ENCODE measurements at places on chromosomes 4 and X. TPM values are rescaled to one million over a fixed set of nuclear protein-coding genes. Genes with fewer than 3 reads are reported as not detected.

DNA sequence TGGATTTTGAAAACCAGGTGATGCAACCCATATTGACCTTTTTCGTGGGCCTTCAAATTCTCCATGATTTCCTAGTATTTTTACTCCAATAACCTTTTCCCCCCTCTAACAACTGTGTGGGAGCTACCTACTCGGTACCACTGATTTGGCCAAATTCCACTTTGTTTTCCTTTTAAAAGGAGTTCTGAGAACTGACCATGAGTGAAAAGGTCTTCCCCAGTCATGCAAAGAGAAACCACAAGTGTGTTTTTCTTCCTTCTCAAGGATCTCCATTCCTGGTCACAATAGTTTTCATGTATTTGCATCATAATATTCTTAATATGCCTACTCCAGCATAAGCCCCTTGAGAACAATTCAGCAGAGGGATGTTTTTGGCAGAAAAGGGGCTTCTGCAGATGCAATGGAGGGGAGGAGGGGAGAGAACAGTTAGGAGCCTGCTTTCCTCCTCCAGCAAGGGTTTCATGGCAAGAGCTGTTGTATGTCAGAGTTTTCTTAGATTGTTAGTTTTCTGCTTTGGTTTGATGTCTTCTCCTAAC lies 195.3 kb upstream of the ANXA3 start:
- no peak for DNase-seq

- no peak for DNase-seq
Observed at GRCh38 chr4:112854420-112854819, 195.0 kb upstream of the ANK2 start.

DNA sequence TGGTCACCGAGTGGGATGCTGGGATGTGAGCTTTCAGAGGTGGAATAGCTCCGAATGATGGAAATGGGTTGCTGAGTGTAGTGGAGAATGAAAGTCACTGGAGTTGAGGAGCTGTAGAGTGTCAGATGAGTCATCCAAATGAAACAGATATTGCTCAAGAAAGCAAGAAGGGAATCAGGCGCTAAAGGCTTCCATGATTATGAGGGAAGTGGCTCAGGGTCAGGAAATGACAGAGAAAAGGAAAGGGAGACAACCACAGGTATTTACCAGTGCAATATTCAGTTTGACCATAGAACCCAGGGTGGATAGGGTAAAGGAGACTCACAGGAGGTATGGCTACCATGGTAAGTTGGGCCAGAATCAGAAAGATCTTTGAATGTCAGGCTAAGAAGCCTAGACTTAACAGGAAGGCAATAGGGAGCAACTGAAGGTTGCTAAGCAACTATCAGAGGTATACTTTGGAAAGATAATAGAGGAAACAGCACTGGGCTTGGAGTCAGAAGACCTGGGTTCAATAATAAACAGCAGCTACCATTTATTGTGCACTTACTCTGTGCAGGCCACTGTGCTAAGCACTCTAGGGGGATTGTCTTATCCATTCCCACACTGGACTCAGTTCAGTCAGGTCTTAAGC lies 11.7 kb downstream of the LAS1L start:
- DNase-seq: peak; percentile 8

DNA sequence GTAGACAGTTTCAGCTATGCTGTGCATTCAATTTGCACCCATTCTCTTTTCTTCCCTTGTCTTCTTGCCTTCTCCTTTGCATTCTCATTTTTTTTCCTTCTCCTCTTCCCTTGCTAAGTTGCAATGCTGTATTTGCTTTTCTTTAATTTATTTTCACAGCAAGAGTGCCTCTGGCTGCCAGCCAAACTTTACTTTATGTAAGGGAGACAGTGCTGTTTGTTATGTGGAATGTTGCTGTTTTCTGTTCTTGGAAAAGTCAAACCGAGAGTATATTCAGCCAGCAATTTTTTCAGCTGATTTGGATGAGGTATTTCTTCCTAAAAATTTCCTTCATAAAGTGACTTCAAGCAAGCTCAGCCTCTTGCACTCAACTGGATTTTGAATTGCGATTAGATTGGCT lies 1293.4 kb downstream of the ARAP2 start:
- no peak for DNase-seq

- no peak for DNase-seq
Observed at GRCh38 chrX:106897259-106897658, 5.9 kb downstream of the RIPPLY1 start.

GRCh38 chr4:158314756-158315487 lies 104.6 kb downstream of the TMEM144 start:
- DNase-seq: no peak

- no peak for DNase-seq
Observed at GRCh38 chr4:76688619-76689144, 209.3 kb downstream of the SOWAHB start.

- DNase-seq: no peak
Observed at GRCh38 chr4:82753725-82754410, 44.7 kb downstream of the SCD5 start.

- DNase-seq: peak; percentile 42
Observed at GRCh38 chrX:70196961-70197720, 19.9 kb downstream of the DGAT2L6 start.

- no peak for DNase-seq
Observed at GRCh38 chrX:48802905-48803200, 986 bp downstream of the HDAC6 start.

DNA sequence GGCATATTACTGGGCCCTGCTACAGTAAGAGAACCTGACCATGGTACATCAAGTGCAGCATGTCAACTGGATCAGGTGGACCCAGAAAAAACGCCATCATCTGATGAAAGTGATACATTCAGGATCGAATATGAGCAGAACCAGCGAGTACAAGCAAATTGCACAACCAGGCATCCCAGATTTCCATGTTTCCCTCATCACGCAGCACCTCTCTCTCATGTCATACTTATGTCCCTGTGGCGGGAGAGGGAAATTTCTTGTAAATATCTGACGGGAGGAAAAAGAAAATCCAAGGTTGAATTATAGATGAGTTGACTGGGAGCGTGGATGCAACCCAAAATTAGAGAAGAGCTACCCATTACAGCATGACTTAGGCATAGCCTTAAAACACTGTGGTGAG lies 608.5 kb upstream of the FAT1 start:
- DNase-seq: no peak

DNA sequence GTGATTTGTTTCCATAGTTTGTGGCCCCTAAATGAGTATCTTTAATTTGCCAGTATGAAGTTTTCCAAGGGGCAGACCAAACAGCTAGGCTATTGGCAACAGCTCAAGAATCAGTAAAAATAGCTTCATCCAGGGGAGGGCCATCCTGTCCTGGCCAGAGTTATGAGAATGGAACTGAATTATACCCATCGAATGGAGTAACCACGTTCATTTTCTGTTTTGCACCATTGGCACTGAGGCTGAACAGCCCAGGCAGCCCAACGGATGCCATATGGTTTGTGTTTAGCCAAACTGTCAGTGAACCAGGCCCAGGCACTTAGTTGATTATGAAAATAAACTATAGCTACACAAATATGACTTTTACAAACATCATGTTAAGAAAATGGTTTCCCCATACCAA lies 17.7 kb upstream of the ASB5 start:
- DNase-seq: no peak

- DNase-seq: peak; percentile 54
Observed at GRCh38 chr4:153337686-153338085, 6.8 kb upstream of the MND1 start.

DNA sequence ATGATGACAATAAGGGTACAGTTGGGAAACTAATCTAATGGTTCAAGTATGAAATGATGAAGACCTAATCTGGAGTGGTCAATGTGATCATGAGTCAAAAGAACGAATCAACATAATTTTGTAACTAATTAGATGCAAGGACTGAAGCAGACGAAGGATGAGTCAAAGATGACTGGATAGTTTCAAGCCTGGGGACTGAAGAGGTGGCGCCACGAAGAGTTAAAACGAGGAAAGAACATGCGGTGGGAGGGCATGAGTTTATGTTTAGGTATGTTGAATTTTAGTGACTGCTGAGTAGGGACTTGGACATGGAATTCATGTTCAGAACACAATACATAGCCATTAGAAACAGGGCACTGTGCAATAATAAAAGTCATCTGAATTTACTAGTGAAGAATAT lies 221.5 kb upstream of the FAM241A start:
- no peak for DNase-seq

DNA sequence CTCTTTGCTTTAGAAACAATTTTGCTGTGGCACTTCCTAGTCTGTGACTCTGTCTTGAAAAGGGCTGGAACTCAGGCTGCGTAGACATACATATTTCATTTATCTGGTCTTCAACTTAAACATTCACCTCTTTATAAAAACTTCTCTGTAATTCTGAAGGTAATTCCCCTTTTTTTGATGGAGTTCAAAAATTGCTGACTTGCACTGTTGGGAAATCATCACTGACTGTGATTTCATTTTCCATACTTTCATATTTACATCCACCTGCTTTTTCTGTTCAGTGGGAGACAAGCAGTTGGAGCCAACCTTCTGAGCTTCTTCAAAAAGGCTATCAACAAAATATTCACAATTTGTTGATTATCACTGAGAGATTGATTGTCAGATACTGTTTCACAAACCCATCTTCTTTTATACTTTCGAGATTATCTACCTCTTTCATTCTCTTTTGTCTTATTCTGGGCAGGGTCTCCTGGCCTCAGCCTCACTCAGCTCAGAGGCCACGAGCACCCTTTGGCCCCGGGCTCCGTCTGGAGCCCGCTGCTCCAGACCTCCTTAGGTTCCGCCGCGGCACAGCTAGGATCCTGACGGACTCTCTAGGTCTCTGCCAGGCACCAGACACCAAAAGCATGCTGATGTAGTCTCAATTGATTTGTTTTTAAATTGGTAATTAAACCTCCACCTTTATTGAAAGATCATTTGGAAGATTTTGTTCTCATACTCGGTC lies 39.7 kb upstream of the UGT2B17 start:
- no peak for DNase-seq

DNA sequence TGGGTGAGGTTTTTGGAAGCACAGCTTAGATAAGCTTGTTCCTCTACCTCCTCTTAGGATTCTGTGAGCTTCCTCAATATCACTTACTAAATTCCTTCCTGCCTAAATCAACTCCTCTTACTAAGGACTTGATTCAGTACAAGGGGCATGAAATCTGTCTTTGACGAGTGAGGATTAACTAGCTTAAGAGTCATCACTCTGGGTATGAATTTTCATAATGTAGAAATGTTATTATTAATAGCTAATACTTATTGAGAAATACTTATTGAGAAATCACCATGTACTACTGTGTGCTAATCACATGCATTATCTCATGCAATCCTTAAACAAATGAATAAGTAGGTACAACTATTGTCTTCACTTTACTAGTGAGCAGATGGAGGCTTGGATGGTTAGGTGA lies 28.6 kb downstream of the TRPC3 start:
- no peak for DNase-seq

DNA sequence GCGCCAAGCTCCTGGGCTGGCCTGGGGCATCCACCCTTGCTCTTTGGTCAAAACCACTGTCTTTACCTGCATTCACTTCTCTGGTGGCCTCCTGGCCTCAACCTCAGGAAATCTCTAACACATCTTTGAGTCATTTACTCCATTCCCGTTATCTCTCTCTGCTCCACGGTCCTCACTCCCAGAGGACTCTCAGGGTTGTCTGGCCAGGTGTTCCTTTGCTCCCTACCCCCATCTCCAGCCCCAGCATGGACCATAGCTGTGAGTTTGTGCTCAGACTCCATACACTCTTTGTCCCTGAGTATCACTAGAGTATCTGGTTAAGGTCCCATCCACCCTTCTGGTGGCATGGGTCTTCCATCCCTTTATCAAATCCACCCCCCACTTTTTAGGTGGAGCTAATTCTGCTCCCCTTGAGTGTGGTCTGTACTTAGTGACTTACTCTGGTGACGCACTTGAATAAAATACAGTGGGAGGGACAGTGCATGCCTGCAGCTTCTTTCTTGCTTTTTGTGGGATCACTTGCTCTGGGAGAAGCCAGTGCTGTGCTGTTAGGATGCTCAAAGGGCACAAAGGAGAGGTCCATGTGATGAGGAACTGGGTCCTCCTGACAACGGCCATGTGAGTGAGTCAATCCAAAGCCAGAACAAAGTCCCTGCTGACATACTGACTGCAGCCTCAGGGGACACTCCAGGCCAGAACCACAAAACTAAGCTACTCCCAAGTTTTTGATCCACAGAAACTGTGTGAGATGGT lies 44.3 kb downstream of the IGFBP7 start:
- DNase-seq: no peak

- no peak for DNase-seq
Observed at GRCh38 chr4:96713271-96713850, 873.5 kb downstream of the PDHA2 start.

DNA sequence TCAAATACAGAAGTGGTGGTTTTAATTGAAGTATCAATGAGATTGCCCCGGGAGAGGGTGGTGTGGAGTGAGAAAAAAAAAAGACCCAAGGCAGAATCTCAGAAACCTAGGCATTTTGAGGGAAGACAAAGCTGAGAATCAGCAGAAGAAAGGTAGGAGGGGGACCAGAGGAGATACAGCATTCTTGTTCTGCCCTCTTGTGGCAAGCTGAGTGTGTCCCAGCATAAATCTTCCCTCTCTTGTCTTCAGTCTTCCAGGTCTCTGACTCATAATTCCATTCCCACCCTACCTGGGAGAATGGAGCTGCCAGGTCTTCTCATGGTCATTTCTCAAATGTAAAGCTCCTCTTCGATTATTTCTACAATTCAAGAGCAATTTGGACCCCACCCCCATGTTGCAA lies 32.7 kb upstream of the MAGED1 start:
- DNase-seq: peak; percentile 46

The OPN1MW gene
- total RNA-seq: not detected

The TCEAL2 gene
- not detected for total RNA-seq

The PARM1 gene
- not detected for total RNA-seq

The PASD1 gene
- total RNA-seq: not detected

The RHOXF1 gene
- not detected for total RNA-seq

The RAP1GDS1 gene
- total RNA-seq: 54.6 TPM

The PDE5A gene
- total RNA-seq: 3.4 TPM

The REELD1 gene
- total RNA-seq: not detected

The FRMPD4 gene
- not detected for total RNA-seq

The CCNB3 gene
- 0.13 TPM for total RNA-seq

The TEX13D gene
- not detected for total RNA-seq

The GPR34 gene
- not detected for total RNA-seq

The SMPX gene
- not detected for total RNA-seq

The IL1RAPL1 gene
- total RNA-seq: under 0.01 TPM

The RPA4 gene
- total RNA-seq: 0.89 TPM

The SCML1 gene
- total RNA-seq: 4.7 TPM
